ENCODE measurements at places on chromosomes 3 and 15.

- no peak for DNase-seq
Observed at GRCh38 chr3:56754741-56755417, 46.9 kb downstream of the ARHGEF3 start.

- peak; percentile 71 for DNase-seq
Observed at GRCh38 chr15:74265046-74265639, 29.0 kb downstream of the CCDC33 start.

GRCh38 chr15:62770111-62770660 is 272.4 kb upstream of the TPM1 start:
- DNase-seq = no peak

DNA sequence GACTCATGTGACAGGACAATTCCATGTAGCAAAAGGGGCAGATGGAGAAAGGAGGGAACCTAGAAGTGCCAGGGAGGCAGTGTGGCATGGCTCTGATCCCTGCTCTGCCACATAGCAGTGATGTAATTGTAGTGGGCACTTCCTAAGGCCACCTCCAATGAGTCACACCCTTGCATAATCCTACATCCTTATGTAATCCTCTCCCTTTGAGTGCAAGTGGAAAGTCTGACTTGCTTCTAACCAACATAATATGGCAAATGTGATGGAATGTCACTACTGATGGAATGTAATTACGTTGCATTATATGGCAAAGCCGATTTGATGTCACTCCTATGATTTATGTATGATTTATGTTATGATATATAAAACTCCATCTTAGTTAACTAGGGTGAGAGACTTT is 72.9 kb upstream of the ATP2C1 start:
- DNase-seq = no peak

GRCh38 chr3:162658003-162658402 is 1161.4 kb downstream of the OTOL1 start:
- no peak for DNase-seq

- DNase-seq = no peak
Observed at GRCh38 chr3:187615630-187616029, 54.6 kb downstream of the SST start.

DNA sequence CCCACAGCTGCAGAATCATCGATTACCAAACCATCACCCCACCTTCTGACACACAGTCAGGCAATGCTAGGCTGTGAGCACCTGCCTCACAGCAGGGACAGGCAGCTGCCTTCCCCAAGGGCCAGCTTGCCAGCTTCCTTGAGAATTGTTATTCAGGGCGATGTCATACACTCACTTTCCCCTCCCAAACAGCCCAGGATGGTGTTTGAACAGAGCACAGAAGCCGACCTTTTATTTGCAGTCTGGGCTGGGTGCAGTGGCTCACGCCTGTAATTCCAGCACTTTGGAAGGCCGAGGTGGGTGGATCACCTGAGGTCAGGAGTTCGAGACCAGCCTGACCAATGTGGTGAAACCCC is 84.5 kb upstream of the HERC1 start:
- DNase-seq = peak; percentile 69

- no peak for DNase-seq
Observed at GRCh38 chr15:83290236-83290635, 5.8 kb upstream of the BNC1 start.

GRCh38 chr3:192645437-192645836 is 81.9 kb downstream of the FGF12 start:
- no peak for DNase-seq

GRCh38 chr3:22117091-22117490 is 366.1 kb upstream of the ZNF385D start:
- no peak for DNase-seq

DNA sequence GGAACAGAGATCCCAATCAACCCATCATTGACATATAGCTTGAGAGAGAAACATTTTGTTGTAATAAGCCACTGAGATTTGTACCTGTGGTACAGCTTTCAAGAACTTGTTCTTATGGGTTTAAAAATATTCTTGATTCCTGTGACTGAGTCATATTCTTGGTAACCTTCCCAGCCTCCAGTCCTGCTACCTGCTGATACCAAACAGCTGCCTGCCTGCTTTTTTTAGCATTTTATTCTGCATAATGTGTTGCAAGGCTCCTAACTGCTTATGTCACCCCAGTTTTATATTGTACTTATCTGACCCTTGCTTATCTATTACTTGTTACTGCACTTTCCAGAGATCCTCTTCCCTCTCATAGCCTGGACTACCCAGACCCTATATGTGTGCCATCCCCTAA is 349.3 kb upstream of the SOX2 start:
- DNase-seq = no peak

DNA sequence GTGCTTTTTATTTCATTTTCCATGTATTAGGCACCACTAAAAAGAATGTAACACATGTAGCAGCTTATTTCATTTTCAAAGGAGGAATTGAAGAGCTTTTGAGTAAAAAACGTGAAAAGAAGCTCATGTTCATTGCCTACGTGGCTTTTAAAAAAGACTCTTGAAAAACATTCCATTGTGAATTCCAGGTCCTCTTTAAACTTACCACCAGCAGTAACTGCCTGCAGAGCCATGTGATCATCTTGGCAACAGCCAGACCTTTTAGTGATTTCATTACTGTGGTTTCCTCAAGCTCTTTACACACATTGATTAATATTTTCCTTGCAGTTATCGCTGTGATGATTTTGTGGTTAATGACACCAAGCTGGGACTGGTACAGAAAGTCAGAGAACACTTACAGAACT is 43.8 kb upstream of the FBXL22 start:
- no peak for DNase-seq

GRCh38 chr15:56250626-56251025 is 6.9 kb upstream of the RFX7 start:
- no peak for DNase-seq

DNA sequence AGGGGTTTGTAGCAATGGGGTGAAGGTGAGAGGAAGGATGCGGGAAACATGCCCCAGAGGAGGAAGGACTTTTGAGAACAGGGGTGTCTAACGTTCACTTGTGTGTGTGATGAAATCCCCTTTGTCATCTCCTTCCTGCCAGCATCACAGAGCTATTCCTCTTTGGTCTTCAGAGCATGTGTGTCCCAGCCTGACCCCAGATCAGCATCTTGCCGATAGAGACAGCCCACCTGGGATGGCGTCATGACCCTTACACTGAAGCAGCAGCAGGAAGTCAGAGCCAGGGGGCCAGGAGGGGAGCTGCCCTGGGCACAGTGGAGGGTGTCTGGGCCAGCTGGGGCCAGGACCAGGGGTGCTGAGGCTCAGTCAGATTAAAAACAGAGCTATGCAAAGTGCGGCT is 29.9 kb upstream of the GRIP2 start:
- no peak for DNase-seq

GRCh38 chr15:41805711-41806110 is 22.2 kb upstream of the JMJD7 start:
- DNase-seq = no peak

GRCh38 chr15:71219645-71220044 is 104.4 kb downstream of the THSD4 start:
- no peak for DNase-seq

DNA sequence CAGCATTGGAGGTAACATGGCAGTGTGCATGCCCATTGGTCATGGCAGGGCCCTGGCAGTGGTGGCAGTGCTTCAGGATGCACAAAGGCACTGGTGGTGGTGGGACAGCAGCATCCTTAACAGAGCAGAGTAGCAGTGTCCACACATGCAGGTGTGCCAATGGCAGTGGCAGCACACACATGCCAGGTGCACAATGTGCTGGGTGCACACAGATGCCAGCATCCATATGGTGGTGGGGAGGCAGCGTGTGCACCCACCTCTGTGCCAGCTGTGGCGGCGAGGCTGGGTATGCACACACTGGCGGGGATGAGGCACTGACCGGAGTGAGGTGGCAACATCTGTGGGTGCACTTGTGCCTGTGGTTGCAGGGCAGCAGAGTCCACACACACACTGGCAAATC is 150.6 kb downstream of the SI start:
- no peak for DNase-seq

- DNase-seq = no peak
Observed at GRCh38 chr3:61960976-61961375, 399.6 kb downstream of the PTPRG start.

- DNase-seq = no peak
Observed at GRCh38 chr15:46277451-46277850, 642.6 kb downstream of the SQOR start.

- DNase-seq = no peak
Observed at GRCh38 chr15:44450172-44450571, 22.7 kb downstream of the CTDSPL2 start.

DNA sequence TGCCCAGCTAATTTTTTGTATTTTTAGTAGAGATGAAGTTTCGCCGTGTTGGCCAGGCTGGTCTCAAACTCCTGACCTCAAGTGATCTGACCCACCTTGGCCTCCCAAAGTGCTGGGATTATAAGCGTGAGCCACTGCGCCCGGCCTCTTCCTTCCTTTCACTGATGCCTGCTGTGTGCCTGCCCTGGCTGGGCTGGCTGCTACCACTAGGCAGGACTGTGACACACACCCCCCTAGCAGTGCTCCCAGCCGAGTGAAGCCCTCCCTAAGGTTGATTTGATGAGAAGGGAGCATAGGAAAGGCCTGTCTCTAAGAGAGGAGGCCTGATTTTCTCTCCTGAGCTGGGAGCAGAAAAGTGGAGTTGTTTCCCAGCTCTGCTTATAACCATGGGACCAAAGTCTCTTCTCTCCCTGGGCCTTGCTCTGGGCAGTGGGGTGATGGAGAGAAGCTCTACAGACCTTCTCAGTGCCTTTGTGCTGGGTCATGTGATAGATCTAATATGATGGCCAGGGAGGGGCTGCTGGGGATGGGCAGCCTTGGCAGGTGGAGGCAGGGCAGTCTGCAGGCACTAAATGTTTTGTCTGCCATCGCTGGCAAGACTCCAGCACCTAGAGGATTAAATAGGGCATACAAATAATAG is 20.1 kb upstream of the SFMBT1 start:
- no peak for DNase-seq

GRCh38 chr15:79990280-79990996 is 19.4 kb upstream of the BCL2A1 start:
- DNase-seq = no peak

DNA sequence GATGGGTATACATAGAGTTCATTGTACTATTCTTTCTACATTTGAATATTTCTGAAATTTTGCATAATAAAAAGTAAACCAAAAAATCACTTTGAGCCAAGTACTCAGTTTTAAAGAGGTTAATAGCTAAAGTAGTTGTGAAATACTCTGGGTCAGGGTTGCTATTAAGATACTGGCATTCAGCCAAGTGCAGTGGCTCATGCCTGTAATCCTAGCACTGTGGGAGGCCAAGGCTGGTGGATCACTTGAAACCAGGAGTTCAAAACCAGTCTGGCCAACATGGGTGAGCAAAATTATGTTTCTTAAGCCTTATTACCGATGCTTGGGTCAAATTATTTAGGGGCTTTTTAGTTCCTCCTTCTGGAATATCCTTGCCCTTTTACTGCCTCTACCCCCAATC is 122.0 kb upstream of the MELTF start:
- no peak for DNase-seq

DNA sequence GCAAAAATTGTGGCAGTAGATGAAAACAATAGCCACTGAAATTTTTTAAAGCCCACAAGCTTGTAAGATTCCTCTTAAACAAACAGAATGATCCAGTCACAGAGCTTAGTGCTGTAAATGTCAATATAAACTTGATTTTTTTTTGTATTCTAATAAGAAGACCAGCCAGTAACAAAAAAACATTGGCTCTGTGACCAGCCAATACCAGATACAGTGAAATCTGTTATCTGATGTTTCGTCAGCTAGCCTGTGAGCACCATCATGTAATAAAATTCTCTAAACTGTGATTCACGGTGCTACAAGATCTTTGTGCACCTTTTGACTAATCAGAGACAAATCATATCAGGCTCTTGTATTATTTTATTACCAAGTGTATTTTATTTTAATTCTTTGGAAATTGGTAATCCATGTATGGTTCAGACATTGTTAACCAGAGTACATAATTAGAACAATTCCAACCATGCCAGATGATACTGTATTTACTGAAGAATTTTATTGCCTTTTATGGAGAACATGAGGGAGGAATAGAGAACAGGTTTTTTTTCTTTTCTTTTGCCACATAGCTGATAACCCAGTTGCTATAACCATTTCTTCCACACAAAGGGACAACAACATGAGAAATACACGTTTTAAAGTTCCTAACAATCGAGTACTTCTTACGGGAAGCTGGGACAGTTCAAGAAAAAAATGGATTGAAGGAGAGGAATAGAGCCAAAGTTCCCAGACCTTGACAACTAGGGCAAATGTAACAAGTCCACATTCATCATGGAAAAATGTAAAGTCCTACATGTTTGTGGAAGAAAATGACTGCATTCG is 71.9 kb downstream of the FILIP1L start:
- no peak for DNase-seq

GRCh38 chr3:142007710-142008399 is 131.4 kb downstream of the ATP1B3 start:
- DNase-seq = no peak

GRCh38 chr3:133301731-133302130 is 98.1 kb upstream of the BFSP2 start:
- no peak for DNase-seq

DNA sequence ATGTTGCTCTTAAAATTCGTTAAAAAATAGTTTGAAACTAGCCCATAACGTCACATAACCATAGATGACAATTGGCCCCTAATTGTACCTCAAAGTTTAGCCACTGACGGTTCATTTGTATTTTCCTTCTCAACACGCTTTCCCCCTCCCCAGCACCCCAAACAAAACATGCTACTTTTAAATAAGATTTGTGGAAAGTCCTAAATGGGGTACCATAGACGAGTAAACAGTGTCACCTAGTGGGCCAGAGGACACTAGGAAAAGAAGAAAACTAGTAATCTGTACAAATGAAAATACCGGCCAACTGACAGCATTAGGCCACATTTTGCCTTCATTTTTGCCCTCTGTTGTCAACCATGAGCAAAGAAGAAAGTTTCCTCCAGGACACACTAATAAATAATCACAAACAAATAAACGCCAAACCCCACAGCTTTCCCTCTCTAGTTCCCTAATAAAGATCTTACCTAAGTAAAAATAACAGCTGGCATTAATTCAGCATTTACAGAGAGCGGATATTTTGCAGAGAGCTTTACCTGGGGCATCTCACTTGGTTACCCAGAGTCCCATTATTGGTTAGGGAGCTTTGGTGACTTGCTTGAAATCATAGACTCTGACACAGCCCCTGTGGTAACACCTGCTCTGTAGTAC is 175.1 kb upstream of the ATP11B start:
- DNase-seq = no peak

- no peak for DNase-seq
Observed at GRCh38 chr3:20924646-20925385, 738.8 kb upstream of the SGO1 start.

GRCh38 chr3:101667331-101667730 is 9.6 kb downstream of the ZBTB11 start:
- DNase-seq = no peak

Data from H9 (cell line).